Stimulated activated CD4-positive, alpha-beta T cell treated with anti-CD3 and anti-CD28 coated beads, Interleukin-1b, Interleukin-23, amount 100 ng/mL, for 4 hours (primary cell): ENCODE measurements at places on chromosomes 2 and 18.

- DNase-seq = no peak
Measured at GRCh38 chr2:158544998-158545397, 88.2 kb downstream of the PKP4 start.

- DNase-seq = no peak
Measured at GRCh38 chr2:58313926-58314325, 72.8 kb upstream of the FANCL start.

DNA sequence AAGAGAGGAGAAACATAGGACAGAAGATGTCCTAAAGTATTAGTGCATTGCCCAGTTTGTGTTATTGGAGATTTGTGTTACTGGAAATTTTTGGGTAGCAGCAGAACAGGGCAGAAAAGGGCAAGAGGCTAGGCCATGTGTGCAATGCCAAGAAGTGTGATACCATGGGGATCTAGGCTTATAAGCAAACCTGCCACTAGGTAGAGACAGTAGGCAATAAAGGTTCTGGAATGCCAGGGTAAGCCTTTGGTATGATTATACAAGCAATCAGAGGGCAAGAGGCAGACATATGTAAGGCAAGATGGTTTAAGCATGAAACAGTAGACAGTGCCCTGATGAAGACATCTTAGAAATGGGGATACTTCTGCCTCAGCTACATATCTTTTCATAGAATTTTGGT lies 12.3 kb upstream of the CERS6 start:
- DNase-seq = no peak

- DNase-seq = no peak
Measured at GRCh38 chr18:30177056-30177455, 865.5 kb downstream of the DSC3 start.

GRCh38 chr2:197827618-197828017 lies 23.2 kb downstream of the PLCL1 start:
- DNase-seq = no peak

GRCh38 chr18:47821314-47821713 lies 109.1 kb downstream of the SMAD2 start:
- no peak for DNase-seq

- no peak for DNase-seq
Measured at GRCh38 chr2:238599549-238600505, 173.1 kb downstream of the ASB1 start.

DNA sequence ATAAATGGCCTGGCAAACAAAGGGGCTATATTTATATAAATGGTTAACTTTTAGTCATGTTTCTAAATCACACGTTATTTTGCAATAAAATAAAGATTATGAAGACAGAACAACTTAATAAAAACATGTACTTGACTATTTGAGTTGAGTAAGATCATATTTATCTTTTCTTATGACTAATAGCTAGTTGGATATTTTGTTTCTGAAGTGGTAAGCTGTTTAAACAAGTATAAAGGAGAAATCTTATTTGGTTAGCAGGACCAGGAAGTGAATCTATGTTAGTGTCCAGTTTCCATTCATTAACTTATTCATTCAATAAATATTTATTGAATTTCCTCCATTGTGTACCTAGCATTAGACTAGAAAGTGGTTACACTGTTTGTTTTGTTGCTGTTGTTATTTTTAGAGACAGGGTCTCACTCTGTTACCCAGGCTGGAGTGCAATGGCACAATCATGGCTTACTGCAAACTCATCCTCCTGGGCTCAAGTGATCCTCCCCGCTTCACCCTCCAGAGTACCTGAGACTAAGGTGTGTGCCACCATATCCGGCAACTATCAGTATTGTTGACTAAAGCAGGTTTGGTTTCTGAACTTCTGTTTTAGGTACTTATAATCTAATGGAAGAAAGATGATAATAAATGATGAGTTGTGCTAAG lies 312.6 kb downstream of the DPP10 start:
- no peak for DNase-seq

- no peak for DNase-seq
Measured at GRCh38 chr2:144403933-144404332, 116.0 kb downstream of the ZEB2 start.

DNA sequence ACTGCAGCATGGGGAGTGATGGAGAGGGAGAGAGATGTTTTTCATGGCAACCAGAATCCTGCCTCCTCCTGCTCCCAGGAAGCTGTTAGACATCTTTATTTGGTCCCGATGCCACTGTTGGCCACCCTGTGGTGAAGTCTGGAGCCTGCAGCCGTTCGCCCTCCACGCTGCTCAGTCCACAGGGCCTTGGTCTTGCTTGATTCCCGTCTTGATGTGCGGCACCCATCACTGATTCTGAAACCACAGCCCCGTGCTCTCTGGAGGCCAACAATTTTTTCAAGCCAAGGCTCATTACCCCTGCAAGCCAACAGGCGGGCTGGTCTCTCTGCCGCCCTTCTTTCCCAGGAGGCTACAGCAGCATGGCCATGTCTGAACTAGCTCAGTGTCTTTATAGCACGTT lies 24.5 kb downstream of the SIGLEC15 start:
- no peak for DNase-seq

DNA sequence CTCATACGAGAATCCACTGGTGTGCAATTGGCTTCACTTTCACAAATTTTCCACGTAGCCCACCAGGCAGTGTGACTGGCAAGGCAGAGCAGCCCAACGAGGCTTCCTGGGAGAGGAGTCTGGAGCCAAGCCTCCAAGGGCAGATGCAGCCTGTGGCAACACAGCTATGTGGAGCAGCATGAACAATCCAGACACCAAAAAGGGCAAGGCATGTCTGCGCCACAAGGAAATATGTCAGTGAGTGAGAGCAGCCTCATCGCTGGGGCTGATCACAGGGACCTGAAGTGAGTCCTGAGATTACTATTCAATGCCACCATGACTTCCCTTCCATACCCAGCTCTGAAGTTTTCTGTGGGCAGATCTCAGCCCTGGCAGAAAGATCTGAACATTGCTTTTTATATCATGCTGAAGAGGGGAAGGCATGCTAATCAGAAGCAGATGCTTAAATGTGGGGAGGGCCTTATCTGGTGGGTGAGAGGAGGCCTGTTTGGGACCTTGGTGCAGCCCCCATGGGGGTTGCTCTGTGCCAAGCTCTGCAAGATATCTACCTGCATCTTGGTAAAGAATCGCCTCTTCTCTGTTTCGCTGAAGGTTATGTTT lies 40.0 kb upstream of the PUM2 start:
- no peak for DNase-seq

DNA sequence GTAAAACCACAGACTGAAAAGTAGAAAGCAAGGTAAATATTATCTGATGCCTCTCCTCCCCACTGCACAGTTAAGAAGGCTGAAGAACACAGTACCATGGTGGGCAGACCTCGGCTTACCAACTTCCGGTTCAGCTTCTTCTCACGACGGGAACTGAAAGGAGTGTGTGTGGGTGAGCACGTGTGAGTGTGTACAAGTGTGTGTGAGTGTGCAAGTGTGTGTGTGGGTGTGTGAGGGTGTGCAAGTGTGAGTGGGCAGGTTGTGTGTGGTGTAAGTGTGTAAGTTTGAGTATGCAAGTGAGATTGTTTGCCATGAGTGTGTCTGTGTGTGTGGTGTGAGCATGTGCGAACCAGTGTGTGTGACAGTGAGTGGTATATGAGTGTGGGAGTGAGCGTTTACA lies 103.5 kb downstream of the ADD2 start:
- DNase-seq = peak; percentile 18

DNA sequence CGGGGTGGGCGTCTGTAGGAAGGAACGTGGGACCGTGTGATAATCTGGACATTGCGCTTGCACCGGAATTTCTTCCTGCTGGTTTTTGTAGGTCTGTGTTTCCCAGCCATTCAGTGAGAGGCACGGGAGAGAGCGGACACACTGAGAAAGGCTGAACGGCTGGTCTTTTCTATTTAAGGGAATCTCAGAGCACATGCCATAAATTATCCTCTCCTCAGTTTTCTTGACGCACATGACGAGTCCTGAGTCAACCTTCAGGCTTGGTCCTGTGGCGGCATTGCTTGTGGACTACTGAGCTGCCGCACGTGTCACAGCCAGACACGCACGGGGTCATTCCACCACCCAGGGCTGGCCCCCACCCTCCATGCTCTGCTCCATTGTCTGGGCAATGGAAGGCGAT lies 519.3 kb upstream of the ID2 start:
- no peak for DNase-seq

GRCh38 chr2:24403168-24403831 lies 43.0 kb upstream of the ITSN2 start:
- DNase-seq = no peak
